ENCODE measurements at places on chromosomes 7 and 10. TPM values are rescaled to one million over a fixed set of nuclear protein-coding genes. Genes with fewer than 3 reads are reported as not detected.
A peak's percentile ranks its signal among the peaks of the same experiment; 100 is the strongest.

DNA sequence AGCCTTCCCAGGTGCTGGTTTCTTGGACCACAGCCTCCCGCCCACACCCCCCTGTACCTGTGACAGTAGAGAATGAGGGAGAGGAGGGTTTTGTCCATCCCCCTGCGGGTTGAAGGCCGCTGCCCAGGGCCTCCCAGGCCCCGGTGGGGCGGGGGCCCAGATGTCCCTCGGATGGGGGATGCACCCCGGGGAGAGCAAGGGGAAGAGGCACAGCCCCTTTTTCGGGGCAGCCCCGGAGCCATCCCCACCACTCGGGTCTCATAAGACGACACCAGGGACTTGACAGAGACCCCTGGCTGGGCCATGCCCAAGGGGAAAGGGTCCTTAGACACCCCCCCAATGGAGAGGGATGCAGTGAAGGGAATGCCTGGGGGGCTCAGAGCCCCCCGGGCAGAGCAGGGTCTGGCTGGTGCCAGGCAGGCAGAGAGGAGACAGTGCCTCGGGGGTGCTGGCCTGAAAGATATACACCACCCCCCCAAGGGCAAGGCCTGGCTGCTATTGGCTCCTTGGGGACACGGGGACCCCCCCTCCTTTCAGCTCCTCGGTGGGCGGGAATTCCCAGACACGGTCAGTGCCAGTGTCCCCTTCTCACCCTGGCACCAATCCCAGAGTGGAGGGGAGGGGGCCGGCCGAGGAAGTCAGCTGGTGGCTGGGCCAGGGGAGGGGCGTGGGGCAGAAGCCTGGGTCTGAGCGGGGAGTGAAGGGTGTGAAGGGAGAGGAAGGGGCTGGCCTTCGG is 3.7 kb upstream of the SPACDR start:
- no peak for DNase-seq

GRCh38 chr7:149495785-149496641 is 1.6 kb downstream of the ZNF746 start:
- DNase-seq = no peak

DNA sequence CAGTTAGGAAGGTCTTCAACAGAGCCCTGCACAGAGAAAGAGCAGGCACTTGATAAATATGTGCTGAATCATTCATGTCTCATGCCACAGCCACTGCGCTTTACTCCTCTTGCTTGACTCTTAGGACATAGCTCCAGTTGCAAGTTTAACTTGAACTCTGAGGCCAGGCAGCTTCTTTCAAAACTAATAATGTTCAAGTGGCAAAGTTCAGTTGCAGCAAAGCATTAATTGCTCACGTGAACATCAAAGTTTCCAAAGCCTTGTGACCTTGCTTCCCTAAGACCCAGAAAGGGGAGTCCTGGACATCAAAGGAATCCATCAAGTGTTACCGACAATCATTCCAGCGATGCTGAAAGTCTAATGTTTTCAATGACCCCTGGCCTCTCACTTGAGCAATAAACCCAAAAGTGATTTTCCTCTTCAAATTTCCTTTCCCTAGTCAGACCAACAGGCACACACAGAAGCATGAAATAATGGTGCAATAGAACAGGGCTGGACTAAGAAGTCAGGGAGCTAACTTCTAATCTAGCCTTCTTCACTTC is 21.8 kb upstream of the TECTB start:
- no peak for DNase-seq

DNA sequence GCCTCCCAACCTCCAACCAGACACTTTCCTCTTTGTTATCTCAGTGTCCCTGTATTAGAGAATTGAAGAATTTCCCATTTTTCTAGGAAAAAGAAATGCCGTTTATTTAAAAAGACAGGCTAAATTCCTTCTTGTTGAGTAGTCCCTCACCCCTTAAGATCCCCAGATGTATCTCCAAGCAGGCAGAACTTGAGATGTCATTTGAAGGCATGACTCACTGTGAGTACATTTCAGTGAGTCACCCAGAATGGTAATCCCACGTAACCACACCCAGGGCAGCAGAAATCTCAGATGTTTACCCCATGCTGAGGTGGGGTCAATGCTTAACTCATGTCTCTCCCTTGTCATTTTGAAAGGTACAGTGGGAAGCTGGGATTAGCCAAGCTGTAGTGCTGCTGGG is 4.4 kb downstream of the ZNF655 start:
- DNase-seq = no peak

DNA sequence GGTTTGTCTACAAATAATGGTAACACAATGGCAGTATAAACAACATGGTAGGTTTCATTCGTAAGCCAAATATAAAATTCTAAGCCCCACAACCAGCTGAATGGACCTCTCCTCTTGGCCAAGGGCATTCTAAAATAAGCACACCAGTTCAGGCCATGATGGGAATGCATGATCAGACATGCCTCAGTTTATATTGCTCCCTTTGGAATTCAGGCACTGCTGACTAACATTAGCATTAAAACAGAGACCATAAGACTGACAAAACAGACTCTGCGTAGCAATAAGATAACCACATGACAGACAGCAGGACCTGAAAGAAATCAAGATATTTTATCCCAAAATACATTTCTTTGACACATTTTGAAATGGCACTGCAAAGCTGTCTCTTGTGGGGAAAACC is 125.8 kb downstream of the FAM107B start:
- no peak for DNase-seq

DNA sequence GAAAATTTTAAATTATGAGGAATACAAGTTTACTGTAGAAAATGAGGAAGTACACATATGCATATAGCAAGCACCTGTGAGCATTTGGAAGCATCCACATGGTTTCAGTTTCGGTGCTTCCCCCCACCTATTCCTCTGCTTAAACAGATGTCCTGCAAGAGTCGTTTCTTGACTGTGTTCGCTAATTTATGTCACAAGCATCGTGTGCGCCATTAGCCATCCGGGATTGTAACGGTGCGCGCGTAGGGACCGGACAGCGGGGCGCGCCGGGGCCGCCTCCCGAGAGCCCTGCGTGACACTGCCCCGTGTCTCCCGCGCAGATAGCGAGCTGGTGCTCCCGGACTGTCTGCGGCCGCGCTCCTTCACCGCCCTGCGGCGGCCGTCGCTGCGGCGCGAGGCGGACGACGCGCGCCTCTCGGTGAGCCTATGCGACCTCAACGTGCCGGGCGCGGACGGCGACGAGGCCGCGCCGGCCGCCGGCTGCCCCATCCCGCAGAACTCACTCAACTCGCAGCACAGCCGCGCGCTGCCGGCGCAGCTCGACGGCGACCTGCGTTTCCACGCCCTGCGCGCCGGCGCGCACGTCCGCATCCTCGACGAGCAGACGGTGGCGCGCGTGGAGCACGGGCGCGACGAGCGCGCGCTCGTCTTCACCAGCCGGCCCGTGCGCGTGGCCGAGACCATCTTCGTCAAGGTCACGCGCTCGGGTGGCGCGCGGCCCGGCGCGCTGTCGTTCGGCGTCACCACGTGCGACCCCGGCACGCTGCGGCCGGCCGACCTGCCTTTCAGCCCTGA is 90.9 kb downstream of the NEURL1 start:
- DNase-seq = peak; percentile 43

DNA sequence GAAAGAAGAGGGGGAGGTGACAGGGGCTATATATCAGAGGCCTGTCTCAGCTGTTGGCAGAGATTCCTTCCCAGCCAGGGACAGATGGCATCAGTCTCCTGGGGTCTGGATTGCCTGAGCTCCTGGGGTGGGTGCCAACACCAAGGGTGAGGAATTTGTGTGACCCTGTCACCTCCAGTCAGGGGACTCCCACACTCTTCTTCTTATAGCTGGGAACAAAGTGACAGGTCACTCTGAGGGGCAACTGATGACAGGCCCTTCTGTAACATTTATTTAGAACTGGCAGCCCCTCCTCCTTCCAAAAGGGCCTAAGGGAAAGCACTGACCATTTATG is 53.7 kb upstream of the DUSP5 start:
- no peak for DNase-seq

DNA sequence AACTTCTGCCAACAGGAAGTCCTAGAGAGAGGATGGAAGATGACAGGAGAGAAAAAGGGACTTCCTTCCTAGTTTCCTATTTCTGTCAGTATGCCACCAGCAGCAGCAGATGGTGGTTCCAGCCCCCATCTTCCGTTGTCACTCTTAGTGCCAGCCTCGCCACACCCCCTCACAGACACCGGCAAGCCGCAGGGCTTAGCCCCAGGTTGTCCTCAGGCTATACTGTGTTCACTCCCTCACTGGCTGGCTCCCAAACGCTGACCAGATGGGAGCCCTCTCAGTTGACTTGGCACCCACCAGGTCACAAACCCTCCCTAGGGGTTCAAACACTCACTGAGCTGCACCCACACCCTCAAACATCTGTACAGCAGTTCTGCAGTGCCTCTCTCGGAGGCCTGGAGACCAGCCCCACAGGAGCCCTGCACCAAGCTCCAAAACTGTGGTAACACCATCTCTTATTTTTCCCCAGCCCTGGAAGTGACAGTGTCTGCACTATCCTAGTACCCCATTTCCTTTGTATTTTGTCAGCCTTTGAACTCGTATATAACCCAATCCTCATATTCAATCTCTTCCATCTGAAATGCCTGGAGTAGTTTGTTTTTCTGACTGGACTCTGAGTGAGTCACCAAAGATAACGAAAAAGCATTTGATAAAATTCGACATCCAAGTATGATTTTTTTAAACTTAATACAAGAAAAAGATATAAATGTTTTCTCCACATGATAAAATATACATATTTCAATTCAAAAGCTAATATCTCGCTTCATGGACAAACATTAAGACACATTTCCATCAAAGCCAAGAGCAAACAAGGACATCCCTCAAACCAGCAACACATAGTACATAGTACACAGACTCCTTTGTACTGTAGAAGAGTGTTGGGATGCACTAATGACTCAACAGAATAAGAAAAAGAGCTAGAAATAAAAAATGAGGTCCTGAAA is 34.5 kb downstream of the SMURF1 start:
- no peak for DNase-seq

DNA sequence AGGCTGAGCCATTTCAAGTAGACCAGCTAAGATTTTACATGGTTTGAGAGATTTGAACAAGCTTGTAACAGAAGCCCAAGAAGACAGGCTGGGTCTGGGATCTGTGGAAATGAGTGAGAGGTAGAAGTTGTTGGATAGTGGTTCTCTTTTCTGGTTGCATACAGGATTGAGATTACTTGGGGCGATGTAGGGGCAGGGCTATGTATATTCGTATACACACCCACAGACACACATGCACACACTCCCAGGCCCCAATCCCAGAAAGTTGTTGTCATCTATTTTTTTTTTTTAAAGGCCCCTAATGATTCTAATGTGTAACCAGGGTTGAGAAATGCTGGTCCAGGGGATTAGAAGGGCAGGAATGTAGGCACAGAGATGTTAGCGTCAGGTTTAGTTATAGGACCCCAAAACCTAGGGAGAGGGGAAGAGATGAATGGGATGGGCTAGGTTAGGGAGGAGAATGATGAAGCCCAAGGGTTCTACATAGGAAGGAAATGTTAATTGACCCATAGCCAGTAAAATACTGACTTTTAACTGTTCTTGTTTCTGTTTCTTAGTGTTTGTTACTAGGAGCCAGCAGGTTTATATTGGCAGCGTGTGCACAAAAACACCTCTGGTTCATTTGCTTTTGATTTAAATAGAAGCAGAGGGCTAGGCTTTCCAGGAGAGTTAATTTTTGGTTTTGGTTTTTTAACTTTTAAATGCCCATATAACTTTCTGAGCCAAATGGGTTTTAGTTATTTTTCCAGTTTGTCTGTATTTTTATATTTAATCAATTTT is 7.8 kb downstream of the TAX1BP1 start:
- no peak for DNase-seq

DNA sequence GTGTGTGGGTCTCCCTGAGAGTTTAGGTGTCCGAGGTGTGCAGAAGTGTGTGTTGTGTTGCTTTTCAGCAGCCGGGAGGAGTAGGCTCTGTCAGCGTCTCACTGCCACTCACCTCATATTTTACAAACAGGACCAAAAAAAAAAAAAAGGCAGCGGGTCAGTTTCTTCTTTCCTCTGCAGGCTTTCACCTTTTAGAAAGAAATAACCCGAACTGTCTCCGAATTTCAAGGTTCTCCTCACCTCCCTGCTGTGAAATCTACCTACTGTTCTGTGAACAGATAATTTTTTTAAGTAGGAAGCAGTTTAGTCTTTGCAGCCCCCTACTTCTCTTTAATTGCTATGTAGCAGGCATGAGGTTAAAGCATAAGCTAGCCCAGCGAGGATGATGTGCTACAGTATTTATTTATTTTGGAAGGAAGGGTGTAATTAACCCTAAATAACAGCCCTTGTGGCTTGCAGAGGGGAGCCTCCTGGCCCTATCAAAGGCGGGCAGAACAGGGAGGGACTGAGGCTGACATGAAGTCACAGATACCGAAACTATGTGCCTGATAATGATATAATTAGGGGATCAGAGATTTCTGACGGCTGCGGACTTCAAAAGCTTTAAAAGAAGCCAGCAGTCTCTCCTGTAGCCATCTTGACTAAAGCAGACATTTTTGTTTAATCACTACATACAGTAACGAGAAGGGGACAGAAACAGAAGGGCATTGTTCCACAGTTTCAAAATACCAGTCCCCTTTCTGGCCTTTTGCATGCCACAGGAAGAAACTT is 1.6 kb downstream of the BAMBI start:
- DNase-seq = no peak

DNA sequence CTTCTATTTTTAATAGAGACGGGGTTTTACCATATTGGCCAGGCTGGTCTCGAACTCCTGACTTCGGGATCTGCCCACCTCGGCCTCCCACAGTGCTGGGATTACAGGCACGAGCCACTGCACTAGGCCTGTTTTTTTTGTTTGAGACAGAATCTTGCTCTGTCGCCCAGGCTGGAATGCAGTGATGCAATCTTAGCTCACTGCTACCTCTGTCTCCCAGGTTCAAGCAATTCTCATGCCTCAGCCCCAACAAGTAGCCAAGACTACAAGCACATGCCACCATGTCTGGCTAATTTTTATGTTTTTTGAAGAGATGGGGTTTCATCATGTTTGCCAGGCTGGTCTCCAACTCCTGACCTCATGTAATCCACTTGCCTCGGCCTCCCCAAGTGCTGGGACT is 73.7 kb downstream of the TYW1B start:
- DNase-seq = no peak

DNA sequence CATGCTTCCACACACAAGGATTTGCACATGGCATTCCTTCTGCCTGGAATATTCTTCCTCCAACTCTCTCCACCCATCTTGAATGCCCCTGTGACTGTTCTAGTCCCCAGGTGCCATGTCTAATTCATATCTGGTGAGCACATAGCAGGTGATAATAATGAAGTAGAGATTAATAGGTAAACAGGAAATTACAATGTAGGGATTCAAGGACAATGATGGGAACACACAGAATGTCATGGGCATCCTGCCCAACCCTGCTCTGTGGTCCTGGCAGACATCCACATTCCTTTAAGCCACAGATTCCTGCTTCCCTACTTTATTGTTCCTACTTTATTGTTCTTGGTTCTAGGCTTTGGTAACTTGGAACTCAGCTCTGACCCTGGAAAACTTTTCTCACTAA is 115.8 kb downstream of the THSD7A start:
- no peak for DNase-seq

- DNase-seq = no peak
These were observed 26.8 kb upstream of the C7orf33 start for GRCh38 chr7:148563583-148564274.

CPN1 gene
- total RNA-seq = 0.66 TPM

AKR1D1 gene
- 0.14 TPM for total RNA-seq

ARL3 gene
- total RNA-seq = 16.1 TPM

TDRD1 gene
- total RNA-seq = 0.57 TPM

UCMA gene
- total RNA-seq = 1.9 TPM

GIGYF1 gene
- 116 TPM for total RNA-seq

TACR2 gene
- total RNA-seq = not detected

SND1 gene
- total RNA-seq = 240 TPM

TMEM270 gene
- total RNA-seq = not detected

DPYSL4 gene
- 16.8 TPM for total RNA-seq

Measured in WTC11 (cell line).